Fibroblast of skin of back (primary cell): ENCODE measurements at places on chromosomes 4 and X.
A peak's percentile ranks its signal among the peaks of the same experiment; 100 is the strongest.

DNA sequence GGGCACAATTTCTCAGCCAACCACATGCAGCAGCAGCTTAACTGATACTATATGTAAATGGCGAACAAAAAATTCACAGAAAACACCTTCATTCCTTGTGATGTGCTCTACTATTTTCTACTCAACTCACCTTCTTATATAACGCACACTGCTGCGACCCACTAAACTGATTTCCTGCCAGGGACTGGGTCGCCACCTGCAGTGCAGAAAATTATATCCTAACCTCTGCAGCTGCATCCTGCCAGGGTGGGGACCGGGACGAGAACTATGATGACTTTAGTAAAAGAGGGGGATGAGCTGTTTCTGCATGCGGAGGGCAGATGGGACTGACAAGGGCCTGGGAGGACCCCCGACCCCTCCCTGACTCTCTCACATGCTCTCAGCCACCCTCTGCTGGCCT lies 27.4 kb downstream of the ABLIM2 start:
- no peak for DNase-seq

DNA sequence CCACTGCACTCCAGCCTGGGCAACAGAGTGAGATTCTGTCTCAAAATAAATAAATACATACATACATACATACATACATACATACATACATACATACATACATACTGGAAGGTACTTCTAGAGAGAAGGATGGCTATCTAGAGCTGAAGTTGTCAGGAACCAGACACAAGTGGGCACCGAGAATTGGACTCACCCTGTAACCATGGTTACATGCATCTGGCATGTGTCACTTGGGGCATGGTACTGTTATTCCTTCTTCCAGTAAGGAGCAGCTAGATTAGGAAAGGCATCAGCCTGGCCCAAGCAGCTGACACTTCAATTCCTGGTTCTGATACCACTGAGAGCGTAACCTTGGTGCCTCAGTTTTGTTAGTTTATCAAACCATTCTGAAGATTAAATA lies 127.1 kb downstream of the SH3KBP1 start:
- DNase-seq, result no peak

DNA sequence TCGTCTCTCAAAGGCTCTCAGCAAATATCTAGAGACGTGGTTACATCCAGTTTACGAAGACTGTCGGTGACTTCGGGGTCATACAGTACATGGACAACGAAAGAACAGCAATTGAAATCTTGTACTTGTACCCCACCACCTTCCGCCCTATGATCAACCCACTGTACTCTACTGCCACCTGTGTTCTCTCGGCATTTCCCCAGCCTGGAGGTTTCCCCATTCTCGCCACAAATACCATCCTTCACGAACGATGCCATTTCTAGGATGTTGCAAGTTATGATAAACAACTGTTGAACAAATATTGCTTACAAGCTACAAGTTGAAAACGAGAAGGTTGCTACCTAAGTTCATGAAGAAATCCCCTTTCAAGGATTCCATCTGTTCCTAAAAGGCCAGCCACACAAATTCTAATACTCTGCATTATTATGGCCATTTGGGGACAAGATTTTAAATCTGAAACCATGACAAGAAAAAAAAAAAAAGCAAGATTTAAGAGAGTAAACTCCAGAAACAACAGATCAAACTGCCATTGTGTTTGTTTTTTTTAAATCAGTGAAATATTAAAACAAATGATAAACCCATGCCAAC lies 1.6 kb downstream of the APBB2 start:
- DNase-seq, result peak; percentile 53

GRCh38 chr4:140357868-140358267 lies 15.6 kb upstream of the SCOC start:
- DNase-seq, result no peak

DNA sequence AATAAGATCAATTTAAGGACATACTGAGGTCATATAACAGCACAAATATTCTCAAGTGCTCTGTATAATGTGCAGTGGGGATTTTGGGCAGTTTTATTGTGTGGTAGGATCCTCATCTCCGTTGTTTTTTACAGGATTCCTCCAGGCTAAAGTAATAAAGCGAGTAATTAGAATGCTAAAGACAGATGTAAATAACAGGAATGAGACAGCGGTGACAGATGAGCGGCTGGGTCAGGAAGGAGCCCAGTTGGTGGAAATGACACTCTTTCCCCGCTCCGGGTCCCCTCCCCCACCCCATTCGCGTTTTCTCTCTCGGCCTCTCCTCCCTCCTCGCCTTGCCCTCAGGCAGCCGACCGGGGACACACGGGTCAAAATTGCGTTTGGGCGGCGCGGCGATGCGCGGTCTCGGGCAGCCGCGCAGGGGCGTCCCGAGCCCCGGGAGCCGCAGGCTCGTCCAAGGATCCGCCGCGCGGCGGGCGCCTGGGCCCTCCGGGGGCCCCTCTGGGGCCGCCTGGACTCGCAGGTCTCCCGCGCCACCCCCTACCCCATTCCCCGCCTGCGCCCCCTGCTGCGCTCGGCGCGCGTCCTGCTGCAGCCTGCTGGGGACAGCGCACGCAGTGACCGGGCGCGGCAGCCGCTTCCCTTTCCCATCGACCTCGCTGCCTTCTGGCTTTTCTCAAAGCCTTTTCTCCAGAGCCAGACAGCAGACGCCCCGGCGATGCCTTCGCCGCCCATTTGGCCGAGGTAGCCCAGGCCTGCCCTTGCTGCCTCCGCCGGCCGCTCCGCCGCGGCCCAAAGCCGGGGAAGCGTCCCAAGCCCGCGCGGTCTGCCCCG lies 16.2 kb downstream of the POU4F2 start:
- DNase-seq, result peak; percentile 21

DNA sequence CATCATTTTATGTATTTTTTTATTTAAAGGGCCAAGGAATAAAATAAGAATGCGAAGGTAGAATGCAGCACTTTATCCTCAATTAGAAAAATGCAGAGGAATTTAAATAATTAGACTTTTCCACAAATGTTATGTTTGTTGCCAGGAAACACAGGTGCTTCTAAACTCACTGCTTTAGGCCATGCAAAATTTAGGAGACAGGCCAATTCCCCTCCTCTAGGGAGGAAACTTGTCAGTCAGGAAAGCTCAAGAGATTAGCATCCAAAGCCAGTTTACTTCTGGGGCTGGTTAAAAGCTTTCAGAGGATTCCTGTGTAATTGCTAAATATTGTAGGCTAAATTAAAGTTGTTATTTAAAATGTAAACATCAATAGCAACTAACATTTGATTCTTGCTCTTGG lies 124.5 kb downstream of the DMD start:
- no peak for DNase-seq

DNA sequence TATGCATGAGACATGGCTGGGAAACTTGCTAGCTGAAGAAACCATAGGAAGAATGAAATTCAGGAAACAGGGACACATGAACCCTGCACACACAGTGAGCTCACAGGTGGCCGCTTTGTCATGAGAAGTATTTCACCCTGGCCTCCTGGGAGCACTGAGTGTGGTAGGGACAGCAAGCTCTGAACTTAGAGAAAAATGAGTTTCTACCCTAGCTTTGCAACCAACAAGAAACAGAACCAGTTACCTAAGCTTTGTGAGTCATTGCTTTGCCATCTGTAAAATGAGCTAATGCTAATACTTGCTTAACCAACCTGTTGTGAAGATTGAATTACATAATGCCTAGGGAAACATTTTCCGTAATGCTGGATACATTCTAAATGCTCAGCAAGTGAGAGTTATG lies 206.6 kb upstream of the HS3ST1 start:
- peak; percentile 54 for DNase-seq

GRCh38 chr4:184286358-184286757 lies 68.7 kb upstream of the ENPP6 start:
- no peak for DNase-seq

DNA sequence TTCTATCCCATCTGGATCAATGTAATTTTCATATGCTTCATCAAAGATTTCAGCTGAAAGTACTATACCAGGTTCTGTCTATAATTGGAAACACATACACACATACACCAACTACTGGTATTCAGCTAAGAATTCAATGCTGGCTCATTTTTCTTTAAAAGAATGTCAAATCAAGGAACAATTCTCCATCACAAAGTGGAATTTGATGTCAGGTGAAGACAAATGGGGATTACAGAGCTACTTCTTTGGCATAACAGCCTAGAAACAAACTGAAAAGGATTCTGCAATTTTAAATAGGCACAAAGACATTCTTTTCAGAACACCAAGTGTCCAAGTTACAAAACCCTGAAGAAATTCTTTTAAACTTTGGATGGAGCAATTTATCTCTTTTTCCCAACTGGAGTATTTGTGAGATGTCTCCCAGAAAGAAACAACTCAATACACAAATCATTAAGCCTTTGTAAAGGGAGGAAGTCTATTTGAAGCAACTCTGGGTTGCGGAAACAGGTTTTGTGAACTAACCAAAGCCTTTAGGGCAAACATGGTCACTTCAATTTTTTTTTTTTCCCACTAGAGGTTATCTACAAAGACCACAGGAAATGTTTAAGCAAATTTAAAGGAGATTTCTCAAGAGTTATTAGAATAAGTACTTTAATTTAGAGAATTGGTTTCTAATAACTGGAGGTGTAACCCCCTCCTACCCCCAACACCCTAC lies 1.9 kb upstream of the FAM9C start:
- DNase-seq, result no peak

DNA sequence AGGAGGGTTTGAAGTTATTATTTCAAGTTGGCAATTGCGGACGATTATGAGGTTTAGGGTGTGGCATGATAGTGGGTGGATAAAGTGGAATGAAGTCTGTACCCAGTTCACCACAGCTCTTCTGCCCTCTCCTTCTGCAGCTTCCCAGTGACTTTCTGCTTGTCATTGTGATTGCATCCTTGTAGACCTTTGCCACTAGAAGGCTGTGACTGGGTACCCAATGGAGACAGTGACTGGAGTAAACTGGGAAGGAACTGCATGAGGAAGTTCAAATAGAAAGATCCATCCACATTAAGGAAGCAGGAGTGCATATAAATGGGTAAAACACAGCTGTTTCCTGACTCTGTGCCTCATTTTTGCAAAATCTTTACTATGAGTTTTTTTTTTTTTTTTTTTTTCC lies 53.5 kb upstream of the SPANXN3 start:
- DNase-seq, result no peak

DNA sequence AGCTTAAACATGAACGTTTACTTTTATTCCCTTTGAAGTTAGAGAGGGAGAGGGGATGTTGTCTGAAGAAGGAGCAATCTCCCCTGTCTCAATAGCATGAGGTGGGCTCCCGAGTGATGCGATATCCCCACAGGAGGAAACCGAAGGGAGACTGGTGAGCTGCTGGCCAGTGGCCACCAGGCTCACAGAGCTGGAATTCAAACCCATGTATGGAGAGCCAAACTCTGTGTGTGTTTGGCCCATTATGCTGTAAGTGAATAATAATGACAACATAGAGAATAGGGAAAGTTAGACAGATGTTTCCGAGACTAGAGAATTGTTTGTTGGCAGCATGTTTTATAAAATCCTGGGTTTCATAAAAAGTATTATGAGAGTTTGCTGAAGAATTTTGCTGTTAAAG lies 66.1 kb upstream of the CLNK start:
- peak; percentile 58 for DNase-seq

- no peak for DNase-seq
These were observed 280.7 kb downstream of the ASMT start for GRCh38 chrX:1895583-1895982.

- no peak for DNase-seq
These were observed 18.7 kb downstream of the SLC25A43 start for GRCh38 chrX:119417842-119418241.

GRCh38 chr4:88382621-88383020 lies 4.0 kb downstream of the HERC6 start:
- no peak for DNase-seq

DNA sequence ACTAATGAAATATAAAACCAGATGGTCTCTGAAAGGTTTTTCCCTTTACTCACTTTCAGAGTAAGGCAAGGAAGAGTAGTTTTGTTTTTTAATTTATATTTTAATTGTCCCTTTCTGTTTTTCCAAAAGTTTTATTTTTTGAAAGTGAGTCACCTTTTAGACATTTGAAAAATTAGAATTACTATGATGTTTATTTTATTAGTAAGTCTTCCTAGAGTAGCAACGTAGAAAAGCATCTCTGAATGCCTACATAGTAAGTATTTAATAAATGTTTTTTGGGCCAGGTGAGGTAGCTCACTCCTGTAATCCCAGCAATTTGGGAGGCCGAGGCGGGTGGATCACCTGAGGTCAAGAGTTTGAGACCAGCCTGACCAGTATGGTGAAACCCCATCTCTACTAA lies 51.1 kb downstream of the TET2 start:
- peak; percentile 54 for DNase-seq

GRCh38 chr4:42605264-42605663 lies 51.6 kb downstream of the ATP8A1 start:
- no peak for DNase-seq

- no peak for DNase-seq
These were observed 93.2 kb upstream of the IL15 start for GRCh38 chr4:141543176-141543575.

- no peak for DNase-seq
These were observed 39.6 kb upstream of the ZNF81 start for GRCh38 chrX:47797084-47797483.

GRCh38 chr4:140112576-140112975 lies 41.4 kb downstream of the MAML3 start:
- DNase-seq, result peak; percentile 40

GRCh38 chr4:77074981-77075855 lies 571 bp downstream of the CCNI start:
- DNase-seq, result peak; percentile 77

- DNase-seq, result peak; percentile 23
These were observed 24.3 kb upstream of the CD38 start for GRCh38 chr4:15753786-15754185.

- DNase-seq, result no peak
These were observed 1.0 kb downstream of the ZDHHC9 start for GRCh38 chrX:129842510-129843208.

DNA sequence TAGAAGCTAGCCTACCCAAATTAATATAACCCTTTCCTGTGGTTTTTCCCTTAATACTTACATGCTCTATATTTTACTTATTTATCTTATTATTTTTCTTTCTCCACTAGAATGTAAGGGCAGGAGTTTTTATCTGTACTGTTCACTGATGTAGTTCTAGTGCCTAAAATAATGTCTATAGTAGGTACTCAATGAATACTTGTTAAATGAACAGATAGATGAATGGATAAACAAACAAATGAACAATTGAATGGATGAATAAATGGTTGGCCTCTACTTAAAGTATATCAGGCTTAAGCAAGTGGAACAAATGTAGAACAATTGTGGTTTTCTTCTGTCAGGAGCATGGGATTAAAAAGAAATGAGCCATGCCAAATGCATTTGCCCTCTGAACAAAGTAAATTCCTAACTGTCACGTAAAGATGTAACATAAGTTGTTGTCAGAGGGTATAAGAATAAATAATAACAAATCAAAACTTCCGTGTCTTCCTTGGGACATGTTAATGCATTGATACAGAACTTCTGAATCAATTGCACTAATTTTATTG lies 54.1 kb downstream of the SYTL5 start:
- no peak for DNase-seq
